Glomerular endothelial cell (primary cell): ENCODE measurements at places on chromosomes 6 and 20. TPM values are rescaled to one million over a fixed set of nuclear protein-coding genes. Genes with fewer than 3 reads are reported as not detected.

The TMEM63B gene
- 70.1 and 80.8 TPM in 2 replicates for total RNA-seq

The HUS1B gene
- total RNA-seq: 0.99 TPM in 1 of 2 replicates, not detected in the other

The TRIM31 gene
- total RNA-seq: not detected in 2 replicates

The TMEM244 gene
- total RNA-seq: not detected in 2 replicates

The CAPN11 gene
- 3.2 and 4.1 TPM in 2 replicates for total RNA-seq

The B3GAT2 gene
- not detected in 2 replicates for total RNA-seq

The GNAS-AS1 gene
- not detected in 2 replicates for total RNA-seq

The ADGRG6 gene
- total RNA-seq: 65.2 and 79.5 TPM in 2 replicates

The TGM2 gene
- 448 and 670 TPM in 2 replicates for total RNA-seq

The SSTR4 gene
- total RNA-seq: not detected in 2 replicates

The GLO1 gene
- 127 and 156 TPM in 2 replicates for total RNA-seq

The MUC22 gene
- total RNA-seq: not detected in 2 replicates
